ENCODE measurements at places on chromosomes 6 and 20. TPM values are rescaled to one million over a fixed set of nuclear protein-coding genes. Genes with fewer than 3 reads are reported as not detected.

DNA sequence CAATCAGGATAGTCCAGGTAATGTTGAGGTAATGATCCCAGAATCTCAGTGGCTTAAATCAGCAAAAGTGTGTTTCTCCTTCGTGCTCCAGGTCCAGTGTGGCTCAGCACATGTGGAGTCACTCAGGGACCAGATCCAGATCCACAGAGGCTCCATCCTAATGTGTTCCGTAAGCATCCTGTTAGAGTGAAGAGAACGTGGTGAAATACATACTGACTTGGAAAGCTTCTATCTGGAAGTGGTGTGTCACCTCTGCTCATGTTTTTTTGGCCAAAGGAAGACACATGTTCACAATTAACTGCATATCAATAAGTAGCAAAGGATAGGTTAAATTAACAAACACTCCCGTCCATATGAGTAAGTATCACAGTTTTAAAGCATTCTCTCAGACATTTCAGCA lies 26.8 kb upstream of the PREP start:
- DNase-seq = no peak

- DNase-seq = no peak
These were observed 600.3 kb downstream of the CDH26 start for GRCh38 chr20:60558486-60558885.

DNA sequence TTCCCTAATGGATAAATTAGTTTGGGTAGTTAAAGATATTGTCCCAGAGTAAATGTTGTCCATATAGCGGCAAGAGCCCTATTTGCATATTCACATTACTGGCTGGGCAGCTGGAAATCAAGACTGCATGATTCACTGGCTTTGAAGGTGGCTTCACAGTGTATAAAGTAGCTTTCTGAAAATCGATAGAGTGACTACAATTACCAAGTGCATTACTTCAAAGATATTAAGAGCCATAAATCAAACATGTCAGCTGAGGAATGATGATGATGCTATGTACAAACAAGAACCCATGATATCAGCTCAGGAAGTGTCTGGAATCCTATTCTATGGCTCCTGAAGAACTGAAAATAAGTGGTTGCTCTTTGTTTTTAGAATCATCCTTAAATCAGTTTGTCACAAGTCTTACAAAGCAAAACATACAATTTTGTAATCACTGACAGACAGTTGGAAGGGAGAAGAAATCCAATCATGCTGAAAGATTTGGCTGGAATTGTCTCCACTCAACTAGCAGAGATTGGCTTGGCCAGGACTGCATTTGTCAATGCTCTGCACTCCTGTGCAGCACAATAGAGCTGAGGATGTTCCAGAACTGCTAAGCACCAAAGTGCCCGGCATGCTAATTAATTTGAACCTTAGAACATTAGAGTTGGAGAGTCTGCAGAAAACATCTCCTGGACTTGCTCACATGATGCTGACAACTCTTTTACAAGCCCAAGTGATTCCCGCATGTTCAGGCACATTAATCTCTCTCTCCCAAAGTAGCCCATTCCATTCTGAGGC lies 77.9 kb upstream of the B3GAT2 start:
- DNase-seq = no peak

DNA sequence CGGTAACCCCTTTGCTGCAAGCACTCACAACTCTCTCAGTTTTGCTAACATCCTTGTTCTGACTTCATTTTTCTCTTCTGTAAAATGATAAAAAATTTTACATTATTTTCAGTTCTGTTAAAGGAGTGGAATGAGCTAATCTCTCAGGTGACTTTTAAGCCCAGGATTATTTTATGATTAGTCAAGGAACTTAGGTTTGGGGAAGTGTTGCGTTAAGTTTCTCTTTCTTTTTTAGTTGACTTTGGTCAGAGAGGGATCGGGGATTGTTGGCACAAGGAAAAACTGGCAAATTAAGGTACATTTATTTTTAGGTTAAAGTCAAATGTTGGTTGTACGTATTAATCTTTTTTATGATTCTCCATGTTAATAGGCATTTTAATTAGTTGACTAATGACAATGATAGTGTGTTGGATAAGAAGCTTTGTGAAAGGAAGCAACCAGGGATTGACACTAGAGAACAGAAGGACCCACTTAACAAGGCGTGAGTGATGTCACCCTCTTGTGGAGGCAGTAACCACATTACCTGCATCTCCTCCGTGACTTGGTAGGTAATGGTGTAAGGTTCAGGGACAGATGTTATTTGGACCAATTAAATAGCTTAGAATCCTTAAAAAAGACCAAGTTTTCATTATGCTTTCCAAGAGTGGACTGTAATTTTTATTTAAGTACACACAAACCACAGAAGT lies 31.6 kb downstream of the CD83 start:
- DNase-seq = no peak

GRCh38 chr20:61450549-61450948 lies 198.5 kb downstream of the CDH4 start:
- DNase-seq = no peak

GRCh38 chr20:45303586-45304463 lies 2.8 kb upstream of the RBPJL start:
- no peak for DNase-seq

- no peak for DNase-seq
These were observed 111.2 kb downstream of the THBS2 start for GRCh38 chr6:169142538-169142844.

SLC22A2 gene
- total RNA-seq = 1.4 TPM

SLC22A16 gene
- not detected for total RNA-seq

BIRC7 gene
- not detected for total RNA-seq

KIAA0408 gene
- 10.8 TPM for total RNA-seq

All from H1 (cell line).